Inflammatory macrophage treated with lipopolysaccharide for 1 hour (primary cell): ENCODE measurements at places on chromosomes 7 and 10.

DNA sequence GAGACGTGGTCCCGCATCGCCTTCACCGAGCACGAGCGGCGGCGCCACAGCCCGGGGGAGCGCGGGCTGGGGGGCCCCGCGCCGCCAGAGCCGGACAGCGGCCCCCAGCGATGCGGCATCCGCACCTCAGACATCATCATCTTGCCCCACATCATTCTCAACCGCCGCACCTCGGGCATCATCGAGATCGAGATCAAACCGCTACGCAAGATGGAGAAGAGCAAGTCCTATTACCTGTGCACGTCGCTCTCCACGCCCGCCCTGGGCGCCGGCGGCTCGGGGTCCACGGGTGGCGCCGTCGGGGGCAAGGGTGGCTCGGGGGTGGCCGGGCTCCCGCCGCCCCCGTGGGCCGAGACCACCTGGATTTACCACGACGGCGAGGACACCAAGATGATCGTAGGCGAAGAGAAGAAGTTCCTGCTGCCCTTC is 737 bp downstream of the CNNM2 start:
- DNase-seq: no peak

DNA sequence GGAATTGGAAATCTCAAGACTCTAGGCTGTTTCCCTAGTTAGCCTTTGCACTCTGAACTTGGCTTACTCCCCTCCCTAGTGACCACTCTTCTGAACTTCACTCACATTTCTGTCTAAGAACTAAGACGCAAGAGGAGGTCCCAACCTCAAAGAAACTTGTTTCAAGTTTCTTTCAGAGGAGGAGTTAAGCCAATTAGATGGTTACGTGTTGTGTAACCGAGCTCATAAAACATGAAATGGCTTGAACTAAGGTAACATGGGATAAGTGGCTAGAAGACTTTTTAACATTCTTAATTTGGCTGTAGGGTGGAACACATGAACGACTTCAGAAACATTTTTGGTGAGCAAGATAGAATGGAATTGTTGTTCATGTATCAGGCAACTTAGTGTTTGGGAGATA is 39.5 kb upstream of the SEC61G start:
- DNase-seq: no peak

- no peak for DNase-seq
Observed at GRCh38 chr7:11706666-11707605, 125.1 kb downstream of the THSD7A start.

- DNase-seq: no peak
Observed at GRCh38 chr7:78770422-78771410, 682.8 kb downstream of the MAGI2 start.

GRCh38 chr7:156656598-156656997 is 16.0 kb downstream of the RNF32 start:
- no peak for DNase-seq

DNA sequence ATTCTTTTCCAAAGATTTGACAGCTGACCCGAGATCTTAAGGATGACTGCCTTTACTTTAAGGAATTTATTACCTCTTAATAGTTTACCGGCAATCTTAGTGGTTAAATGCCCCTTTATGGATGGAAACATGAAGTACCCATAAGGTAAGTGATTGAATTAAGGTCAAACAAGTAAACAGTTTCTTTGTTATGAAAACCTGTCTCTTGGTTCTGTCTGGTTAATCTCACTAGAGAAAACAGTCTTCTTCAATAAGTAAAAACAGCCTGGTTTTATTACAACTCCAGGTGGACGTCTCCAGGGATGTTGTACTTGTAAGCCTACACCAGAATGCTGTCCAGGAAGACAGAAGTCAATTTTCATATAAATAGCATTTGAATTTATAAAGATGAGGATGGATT is 161.8 kb upstream of the MTPN start:
- DNase-seq: no peak

DNA sequence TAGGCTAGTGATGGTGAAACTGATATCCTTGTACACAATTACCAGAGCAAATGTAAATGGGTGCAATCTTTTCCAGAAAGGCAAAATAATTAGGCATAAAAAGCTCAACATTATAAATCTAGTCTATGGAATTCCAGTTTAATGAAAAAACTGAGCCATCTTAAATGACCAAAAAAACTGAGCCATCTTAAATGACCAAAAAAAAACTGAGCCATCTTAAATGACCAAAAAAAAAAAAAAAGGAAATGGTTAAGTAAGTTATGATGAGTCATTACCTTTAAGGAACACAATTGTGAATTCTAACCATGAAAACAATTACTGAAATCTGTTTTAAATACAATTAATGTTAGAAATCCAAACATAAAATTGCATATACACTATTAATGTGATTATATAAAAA is 25.3 kb downstream of the USP6NL start:
- peak; percentile 59 for DNase-seq

- DNase-seq: no peak
Observed at GRCh38 chr10:5443429-5443828, 31.1 kb downstream of the NET1 start.

DNA sequence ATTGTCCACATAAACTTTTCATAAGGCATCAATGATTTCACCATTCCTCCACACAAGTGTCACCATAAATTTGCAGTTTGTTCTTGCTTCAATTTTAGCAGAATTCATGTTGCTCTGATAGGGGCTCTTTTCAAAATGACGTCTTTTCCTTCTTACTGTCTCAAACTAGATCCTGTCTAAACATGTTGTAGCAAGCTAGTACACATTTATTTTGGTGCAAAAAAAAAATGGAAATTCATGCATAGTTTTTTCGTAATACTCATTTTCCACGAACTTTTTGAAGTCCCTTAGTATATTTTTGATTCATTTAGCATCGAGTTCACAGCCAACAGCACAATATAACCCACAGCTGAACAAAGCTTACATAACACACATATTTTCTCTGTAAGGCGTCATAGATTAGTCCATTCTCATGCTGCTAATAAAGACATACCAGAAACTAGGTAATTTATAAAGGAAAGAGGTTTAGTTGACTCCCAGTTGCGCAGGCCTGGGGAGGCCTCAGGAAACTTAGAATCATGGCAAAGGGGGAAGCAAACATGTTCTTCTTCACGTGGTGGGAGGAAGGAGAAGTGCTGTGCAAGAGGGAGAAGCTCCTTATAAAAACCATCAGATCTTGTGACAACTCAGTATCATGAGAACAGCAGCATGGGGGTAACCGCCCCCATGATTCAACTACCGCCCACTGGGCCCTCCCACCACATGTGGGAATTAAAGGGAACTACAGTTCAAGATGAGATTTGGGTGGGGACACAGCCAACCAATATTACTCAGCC is 301.5 kb downstream of the CCDC3 start:
- peak; percentile 47 for DNase-seq

GRCh38 chr7:130421684-130422083 is 19.1 kb downstream of the CEP41 start:
- DNase-seq: no peak

DNA sequence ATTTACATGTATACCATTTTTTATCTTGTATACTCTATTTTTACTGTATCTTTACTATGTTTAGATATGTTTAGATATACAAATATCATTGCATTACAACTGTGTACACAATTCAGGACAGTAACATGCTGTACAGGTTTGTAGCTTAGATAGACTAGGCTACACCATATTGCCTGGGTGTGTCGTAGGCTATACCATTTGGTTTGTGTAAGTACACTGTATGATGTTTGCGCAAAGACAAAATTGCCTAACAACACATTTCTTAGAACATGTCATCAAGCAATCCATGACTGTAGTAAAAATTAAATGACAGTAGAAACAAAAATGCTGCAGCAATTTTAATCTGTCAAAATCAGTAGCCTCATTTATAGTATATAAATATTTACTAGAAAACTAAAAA is 812.2 kb downstream of the GRM8 start:
- no peak for DNase-seq

- no peak for DNase-seq
Observed at GRCh38 chr7:77549106-77549870, 12.2 kb downstream of the PTPN12 start.

- no peak for DNase-seq
Observed at GRCh38 chr7:148877517-148877916, 6.6 kb downstream of the EZH2 start.

DNA sequence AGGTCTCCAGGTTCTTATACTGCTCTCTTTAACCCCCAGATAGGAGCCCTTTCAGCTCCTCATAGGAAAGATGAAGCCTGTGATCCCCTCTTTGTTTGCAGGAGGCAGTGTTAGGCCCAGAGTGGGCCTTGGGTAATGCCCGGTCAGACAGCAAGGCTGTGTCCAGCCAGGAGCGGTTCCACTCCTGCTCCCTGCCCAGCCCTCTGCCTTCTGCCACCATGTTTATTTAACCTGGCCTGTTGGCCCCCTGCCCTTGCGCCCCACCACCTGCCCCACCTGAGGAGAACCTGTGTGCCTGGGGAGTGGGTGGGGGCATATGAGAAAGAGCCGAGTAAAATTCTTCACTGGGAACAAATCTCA is 24.3 kb downstream of the CDH23 start:
- DNase-seq: no peak

DNA sequence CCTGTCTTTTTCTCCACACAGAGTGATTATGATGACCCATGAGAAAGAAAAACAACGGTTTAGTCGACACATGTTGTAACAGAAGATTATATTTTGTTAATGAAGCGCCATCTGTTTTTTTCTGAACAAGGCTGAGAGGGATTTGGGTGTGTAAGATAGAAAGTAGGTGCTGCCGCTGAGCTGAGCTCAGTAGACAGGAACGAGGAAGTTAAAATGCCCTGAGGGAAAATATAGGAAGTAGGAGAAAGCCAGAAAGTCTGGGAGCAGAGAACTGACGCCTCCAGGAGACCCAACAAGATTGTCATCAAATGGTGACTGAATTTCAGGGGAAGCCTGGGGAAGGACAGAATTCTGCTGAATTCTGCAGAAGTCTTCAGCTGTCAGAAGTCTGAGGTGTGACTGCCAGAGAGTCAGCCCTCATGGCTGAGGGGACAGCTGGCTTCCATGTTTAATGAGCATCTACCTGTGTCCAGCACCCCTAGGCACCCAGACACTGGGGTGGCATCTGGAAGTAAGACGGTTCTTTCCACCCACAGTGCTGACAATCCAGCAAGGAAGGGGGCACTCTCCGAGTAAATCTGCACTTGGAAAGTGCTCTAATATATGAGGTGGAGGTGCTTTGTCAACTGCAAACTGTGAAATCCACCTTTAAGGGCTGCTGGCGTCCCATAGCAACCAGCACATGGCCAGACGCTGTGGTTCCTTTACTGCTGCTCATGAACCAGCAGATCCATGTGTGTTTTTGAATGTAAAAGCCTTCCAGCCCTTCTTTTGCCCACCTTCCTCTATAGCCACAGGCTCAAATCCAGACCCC is 12.5 kb upstream of the TSPAN15 start:
- peak; percentile 78 for DNase-seq

GRCh38 chr10:70884741-70885140 is 3.6 kb downstream of the PCBD1 start:
- DNase-seq: no peak

- DNase-seq: peak; percentile 35
Observed at GRCh38 chr7:130390486-130390885, 10.2 kb downstream of the CPA1 start.

GRCh38 chr10:119595676-119596515 is 868 bp downstream of the TIAL1 start:
- peak; percentile 72 for DNase-seq

DNA sequence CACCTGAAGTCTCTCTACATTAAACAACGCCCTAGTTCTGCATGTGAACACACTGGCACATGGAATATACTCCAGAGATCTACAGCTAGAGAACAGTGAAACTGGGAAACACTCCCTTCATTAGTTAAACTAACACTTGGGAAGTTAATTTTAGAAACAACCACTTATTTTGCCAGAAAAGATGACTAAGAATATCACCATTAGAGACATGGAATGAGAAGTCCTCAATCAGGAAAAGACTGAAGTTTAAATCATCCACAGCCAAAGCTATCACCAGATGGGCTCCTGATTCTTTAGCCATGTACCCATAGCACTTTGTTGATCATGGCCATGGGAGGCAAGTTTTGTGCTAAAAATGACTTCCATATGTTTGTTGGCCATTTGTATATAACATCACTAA is 719.5 kb downstream of the KCNMA1 start:
- no peak for DNase-seq

- no peak for DNase-seq
Observed at GRCh38 chr10:66045859-66046258, 880.0 kb upstream of the LRRTM3 start.

- no peak for DNase-seq
Observed at GRCh38 chr10:13816195-13816925, 229.6 kb downstream of the PRPF18 start.

DNA sequence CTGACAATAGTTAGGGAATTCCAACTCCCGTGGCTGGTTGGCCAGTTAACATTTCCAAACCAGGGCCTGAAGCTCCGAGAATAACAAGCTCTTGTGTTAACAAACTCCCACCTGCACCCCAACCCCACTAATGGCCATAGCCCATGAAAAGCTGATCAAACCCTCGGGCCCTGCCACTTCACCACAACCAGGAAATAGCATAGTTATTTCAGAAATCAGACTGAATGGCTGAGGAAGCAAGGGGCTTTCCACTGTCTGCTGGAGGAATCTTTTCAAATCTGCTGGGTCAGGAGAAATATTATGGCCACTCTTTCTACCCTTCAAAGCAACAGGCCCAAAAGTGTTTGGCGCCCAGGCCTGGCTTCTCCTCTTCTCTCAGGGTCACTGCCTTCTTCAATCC is 145.6 kb downstream of the GLCCI1 start:
- DNase-seq: no peak

DNA sequence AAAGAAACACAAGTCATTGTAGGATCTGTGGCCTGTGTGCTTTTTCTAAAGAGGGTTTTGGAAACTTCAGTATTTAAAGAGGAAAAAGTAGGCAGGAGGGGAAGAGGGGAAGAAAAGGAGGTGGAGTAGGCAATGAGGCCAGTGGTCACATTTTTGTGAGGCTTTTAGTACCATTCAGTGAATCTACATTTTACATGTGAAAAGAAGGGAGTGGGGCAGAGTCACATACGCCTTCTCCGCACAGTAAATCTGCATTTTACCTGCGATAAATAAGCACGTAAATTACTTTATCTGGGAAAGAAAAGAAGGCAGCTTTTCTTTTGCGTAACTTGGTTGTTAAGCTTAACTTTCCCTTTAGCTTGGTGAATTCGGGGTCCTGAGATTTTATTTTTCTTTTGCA is 13.2 kb downstream of the CHST12 start:
- no peak for DNase-seq
